ENCODE measurements at places on chromosomes 2 and 18.

DNA sequence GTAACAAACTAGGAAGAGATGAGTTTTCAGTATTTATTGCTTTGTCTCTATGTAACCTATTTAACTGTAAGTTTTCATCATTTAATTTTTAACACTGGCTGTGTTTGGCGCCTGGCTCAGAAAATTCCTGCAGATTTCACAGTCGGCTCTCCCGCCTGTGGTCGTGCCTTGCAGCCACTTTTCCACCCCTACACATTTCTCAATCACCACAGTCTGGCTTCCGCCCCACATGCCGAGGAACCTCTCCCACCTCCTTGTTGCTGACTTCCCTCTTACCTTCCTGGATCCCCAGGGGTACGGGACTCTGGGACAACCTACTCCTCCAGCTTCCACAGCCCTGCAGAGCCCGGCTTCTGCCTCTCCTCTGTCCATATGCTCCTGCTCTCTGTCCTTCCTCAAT lies 41.6 kb upstream of the MGAT4A start:
- no peak for DNase-seq

DNA sequence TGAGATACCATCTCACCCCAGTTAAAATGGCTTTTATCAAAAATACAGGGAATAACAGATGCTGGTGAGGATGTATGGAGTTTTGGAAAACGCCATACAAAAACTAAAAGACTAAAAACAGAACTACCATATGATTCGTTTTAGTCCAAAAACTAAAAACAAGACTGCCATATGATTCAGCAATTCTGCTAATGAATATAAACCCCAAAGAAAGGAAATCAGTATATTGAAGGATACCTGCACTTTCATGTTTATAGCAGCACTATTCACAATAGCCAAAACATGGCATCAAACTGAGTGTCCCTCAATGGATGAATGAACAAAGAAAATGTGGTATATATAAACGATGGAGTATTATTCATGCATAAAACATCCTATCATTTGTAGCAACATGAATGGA lies 224.4 kb upstream of the MC4R start:
- no peak for DNase-seq

- peak; percentile 98 for DNase-seq
Observed at GRCh38 chr2:225091336-225091735, 49.1 kb upstream of the DOCK10 start.

DNA sequence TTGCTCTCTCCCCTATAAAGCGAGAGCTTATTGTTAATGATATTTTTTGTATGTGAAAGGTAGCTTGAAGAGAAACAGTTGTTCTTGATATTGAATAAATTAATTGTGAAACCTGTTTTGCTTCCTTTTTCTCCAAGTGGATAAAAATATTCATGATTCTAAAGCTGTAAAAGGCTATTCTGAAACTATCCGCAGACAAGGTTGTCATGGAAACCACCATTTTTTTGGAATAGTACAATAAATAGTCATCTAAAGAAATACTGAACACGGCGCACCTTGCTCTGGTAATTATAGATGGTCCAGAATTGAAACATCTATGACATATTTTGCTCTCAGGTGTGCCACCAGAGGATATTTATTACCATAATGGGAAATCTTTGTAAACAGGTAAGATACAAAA lies 1103.0 kb upstream of the SLC39A10 start:
- no peak for DNase-seq

DNA sequence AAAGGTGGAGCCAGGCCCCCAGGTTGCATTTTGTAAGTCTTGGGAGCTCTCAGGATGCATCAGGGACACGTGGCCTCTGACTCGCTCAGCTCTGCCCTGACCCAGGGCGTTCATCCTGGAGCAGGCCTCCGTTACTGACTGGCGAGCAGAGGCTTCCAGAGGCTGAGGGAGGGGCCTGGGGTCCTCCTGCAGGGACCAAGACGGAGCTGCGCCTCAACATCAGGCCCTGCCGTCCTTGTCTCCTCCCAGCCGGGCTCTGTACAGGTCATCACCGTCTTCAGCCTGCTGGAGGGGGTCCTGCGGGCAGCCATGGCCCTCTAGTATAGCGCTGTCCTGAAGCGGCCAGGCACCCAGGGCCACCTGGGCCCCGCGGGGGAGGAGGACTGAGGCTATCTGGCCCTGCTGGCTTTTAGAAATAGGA lies 10.2 kb upstream of the ALPP start:
- DNase-seq, result peak; percentile 39

All from HS-5 (cell line).